ENCODE measurements at places on chromosomes 6 and 20.

GRCh38 chr20:43028470-43028869 is 161.2 kb downstream of the PTPRT start:
- DNase-seq, result no peak

DNA sequence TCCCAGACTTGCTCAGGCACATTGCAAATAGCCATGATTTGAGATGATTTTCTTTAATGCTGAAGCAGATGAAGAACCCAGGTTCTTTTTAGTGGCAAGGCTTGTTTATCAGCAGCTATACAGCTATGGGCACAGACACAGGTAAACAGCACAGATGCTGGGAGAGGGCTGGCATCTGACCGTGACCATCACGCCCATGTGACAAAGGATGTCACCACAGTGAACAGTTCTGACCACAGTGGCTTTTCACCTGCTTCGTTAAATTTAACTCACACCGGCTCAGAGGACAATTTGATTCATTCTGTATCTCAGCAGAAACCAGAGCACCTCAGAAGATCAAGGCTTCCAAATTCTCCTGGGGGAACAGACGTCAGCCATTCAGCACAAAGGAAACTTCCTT is 142.6 kb downstream of the CDH26 start:
- no peak for DNase-seq

- DNase-seq, result no peak
Observed at GRCh38 chr20:57782631-57783041, 72.8 kb upstream of the PMEPA1 start.

GRCh38 chr6:56794421-56794820 is 151.7 kb upstream of the DST start:
- no peak for DNase-seq

GRCh38 chr6:70394518-70395300 is 18.6 kb upstream of the FAM135A start:
- no peak for DNase-seq

- no peak for DNase-seq
Observed at GRCh38 chr6:8387942-8388437, 47.4 kb downstream of the SLC35B3 start.

GRCh38 chr6:63537959-63538300 is 34.4 kb upstream of the LOC128125822 start:
- DNase-seq, result no peak

DNA sequence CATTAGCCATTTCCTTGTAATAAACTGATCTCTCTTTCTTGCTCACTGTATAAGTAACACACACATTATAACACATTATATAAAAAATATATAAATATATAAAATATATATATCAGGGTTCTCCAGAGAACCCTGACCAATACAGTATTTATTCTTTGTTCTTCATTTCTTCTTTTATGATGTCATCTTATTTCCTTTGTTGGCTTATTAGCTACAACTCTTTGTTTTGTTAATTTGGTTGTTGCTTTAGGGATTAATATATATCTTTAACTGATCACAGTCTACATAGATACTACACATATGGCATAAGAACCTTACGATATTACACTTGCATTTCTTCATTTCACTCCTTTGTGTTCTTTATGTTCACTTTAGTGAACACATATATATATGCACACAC is 14.7 kb upstream of the OPN5 start:
- no peak for DNase-seq

- no peak for DNase-seq
Observed at GRCh38 chr6:13012977-13013680, 296.6 kb downstream of the PHACTR1 start.

- no peak for DNase-seq
Observed at GRCh38 chr6:149065658-149066556, 251.6 kb upstream of the TAB2 start.

- DNase-seq, result no peak
Observed at GRCh38 chr20:38874460-38875174, 51.6 kb upstream of the FAM83D start.

DNA sequence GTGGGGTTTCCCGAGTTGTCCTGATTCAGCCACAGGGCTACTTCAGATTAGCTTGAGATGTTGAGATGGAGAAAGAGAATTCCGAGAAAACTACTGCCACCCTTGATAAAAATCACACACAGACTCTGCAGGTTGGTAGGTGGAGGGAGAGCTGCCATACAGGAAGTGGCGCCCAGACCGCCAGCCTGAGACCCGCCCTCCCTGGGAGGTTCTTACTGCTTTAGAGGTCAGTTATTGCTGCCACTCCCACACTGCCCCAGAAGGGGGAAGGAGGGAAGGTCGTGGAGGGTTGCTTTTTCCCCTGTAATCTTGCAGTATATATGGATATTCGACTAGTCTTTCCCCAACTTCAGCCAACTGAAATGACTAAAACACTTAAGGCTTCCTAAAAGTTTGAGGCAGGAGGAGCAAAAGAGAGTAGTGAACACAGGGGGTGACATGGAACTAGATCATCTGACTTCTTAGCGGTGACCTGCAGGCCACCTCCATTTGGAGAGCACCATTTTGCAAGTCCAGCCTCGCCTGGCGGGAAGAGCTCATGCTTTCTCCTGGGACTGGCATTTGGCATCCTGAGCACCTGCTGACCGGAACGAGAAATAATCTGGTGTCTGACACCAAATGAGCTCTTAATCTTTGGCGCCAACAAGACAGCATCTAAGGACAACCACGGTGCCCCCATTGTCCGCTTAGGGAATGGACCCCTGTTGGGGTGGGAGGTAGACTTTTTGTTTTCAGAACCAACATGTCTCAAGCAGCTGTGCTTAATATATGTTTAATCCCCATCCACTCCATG is 35.7 kb upstream of the SLC22A1 start:
- no peak for DNase-seq

Measured in stimulated activated CD8-positive, alpha-beta memory T cell treated with anti-CD3 and anti-CD28 coated beads, Interleukin-2, amount 100 ng/mL, for 1 hour (primary cell).